ENCODE measurements at places on chromosomes 13 and 19.

DNA sequence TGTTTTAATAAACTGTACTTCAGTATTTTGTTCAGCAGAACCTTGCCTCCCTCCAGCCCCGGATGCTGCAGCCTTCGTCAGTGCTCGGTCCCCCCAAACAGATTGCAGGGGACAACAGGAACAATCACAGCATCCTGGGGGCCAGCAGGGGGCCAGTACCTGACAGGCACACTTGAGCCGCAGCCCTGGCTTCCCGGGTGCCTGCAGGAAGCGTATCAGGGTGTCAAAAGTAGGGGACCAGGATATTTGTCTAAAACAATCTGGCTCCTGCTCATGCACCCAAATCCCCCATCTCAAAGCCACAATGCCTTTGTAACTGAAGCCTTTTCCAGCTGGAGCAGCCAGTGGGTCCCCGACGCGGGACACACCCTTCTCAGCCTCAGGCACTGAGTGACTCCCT is 167.5 kb upstream of the TSHZ3 start:
- peak; percentile 15 for DNase-seq

- DNase-seq = no peak
Measured at GRCh38 chr13:101811284-101811839, 358.9 kb downstream of the ITGBL1 start.

DNA sequence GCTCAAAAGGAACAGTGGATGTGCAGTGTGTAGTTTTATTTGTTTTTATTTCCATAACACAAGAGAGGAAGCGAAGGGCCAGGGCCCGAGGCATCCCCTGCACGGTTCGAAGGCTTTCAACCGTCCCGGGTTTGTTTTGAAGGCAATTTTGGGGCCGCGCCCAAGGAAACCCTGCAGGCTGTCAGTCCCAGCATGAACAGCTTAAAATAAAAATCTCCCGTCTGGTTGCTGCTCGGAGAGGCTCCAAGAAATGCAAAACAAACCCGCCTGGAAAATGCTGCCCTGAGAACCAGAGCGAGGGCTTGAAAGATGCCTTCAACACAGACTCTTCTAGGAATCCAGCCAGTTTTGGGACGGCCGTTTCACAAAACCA is 16.0 kb downstream of the LSM4 start:
- no peak for DNase-seq

DNA sequence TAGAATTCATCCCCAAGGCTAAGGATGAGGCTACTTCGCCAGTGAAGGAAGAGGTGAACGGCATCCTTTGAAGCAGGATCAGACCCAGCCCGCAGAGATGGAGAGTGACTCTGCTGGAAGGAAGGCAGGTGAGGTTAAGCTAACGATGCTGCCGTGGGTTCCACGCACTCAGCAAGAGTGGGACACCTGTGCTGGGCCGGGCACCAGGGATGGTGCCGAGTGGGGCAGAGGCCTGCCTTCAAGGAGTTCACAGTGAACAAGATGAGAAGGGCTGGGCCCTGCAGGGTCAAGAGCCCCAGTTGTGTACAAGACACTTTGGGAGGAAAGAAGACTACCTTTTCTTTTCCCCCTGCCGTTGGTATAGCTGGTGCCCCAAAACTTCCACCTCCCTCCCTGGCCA is 606.6 kb downstream of the LIG4 start:
- DNase-seq = no peak

- DNase-seq = no peak
Measured at GRCh38 chr13:108306860-108307259, 37.3 kb downstream of the TNFSF13B start.

DNA sequence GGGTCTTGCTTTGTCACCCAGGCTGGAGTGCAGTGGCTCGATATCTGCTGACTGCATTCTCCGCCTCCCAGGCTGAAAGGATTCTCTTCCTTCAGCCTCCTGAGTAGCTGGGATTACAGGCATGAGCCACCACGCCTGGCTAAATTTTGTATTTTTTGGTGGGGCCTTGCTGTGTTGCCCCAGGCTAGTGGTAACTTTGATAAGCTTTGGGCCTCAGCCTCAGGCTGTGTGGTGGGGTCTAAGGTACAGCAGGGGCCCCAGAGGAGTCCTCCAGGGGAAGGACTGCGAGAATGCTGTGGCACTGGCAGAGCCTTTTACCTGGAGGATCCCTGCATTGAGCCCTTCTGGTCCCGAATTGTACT is 7.2 kb downstream of the DOT1L start:
- no peak for DNase-seq

DNA sequence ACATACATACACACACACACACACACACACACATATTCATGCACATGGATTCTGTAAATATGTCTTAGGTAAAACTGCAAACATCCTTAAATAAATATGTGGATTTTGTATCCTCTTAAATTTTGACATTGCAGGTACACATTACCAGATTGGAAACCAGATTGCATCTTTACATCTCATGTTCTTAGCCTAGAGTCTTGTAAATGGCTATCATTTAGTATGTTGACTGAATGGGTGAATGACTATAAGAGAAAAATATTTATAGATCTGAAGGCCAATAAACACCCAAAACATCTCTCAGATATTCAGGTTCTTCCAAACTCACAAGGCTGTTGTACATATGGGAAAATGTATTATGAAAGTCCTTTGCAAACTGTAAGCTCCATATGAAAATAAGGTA is 104.3 kb downstream of the STARD13 start:
- DNase-seq = no peak

Data from RWPE2 (cell line).